ENCODE measurements at places on chromosomes 1 and 21.
A peak's percentile ranks its signal among the peaks of the same experiment; 100 is the strongest.

DNA sequence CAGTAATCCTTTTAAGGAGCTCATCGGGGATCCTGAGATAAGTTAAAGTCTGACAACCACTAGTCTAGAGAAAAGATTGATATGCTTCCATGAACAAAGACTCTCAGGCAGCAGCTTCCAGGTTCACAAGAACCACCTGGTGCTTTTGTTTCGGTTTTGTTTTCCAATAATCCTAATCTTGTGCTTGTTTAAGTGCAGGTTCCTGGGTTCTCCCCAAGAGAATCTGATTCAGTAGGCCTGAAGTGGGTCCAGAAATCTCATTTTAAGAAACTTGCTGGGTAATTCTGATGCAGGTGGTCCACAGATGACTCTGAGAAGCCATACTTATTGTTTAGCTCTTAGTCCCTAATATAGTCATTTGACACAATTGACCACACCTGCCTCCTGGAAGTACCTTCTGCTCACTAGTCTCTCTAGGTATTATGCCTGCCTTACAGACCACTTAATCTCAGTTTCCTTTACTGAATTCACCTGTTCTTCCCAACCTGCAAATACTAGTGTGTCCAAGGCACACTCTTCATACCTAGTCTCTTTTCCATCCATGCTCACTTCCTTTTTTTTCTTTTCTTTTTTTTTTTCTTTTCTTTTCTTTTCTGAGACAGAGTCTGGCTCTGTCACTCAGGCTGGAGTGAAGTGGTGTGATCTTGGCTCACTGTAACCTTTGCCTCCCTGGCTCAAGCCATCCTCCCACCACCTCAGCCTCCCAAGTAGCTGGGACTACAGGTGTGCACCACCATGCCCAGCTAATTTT, 20.5 kb upstream of the FRRS1 start:
- no peak for DNase-seq

DNA sequence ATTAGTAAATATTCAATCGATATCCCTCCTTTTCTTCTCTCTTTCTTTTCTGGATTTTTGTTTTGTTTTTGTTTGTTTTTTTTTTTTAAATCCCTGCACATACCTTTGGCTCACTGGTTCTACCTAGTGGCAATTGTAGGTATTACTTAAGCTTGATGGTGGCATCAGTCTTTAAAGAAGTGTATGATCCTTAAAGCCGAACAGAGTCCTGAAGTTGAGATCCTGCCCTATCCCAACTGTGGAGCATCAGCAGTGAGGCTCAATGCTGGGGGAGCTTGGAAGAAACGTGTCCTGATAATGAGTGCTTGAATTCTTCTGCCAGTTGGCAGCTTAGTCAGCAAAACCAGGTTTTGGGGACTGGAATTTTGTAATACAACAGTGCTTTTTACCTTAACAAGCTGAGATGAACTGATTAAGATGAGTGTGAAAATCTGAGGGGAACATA, 60.8 kb downstream of the FASLG start:
- DNase-seq = peak; percentile 42

- DNase-seq = peak; percentile 4
These were observed 2.2 kb downstream of the NRIP1 start for GRCh38 chr21:15062606-15062965.

DNA sequence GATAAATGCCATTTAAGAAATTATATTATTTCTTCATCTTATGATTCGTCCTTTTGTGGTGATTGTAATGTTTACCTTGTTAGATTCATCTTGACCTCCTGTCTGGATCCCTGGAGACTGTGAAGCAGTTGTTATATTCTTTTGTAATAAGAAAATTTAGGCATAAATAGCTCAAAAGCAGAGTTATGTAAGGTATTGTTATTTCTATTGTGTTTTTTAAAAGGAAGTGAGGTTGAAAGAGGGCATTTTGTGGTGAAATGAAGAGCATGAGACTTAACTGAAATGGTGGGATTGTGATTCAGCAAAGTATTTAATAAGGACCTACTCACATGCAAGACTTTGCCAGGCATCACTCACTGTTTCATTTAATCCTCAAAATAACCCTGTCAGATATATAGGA, 104.0 kb downstream of the PDE4B start:
- DNase-seq = no peak
